ENCODE measurements at places on chromosomes 7 and 10.
A peak's percentile ranks its signal among the peaks of the same experiment; 100 is the strongest.

DNA sequence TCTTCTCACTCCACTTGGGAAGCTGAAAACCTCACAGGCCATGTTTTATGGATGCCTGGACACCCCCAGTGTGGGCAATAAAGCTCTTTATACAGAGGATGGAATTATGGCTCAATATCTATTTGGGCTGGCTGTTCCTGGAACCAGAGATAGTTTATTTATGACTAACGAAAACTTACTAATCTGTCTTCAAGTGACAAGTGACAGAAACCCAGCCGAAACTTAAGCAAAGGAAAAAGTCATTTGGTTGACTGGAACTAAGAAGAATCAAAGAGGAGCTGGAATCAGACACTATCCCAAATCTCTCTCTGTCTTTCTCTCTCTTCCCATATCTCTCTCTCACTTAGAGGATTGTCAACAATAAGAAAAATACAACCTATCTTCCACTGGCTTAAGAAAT is 78.3 kb upstream of the CDK6 start:
- no peak for DNase-seq

- DNase-seq = no peak
Measured at GRCh38 chr7:2114052-2114451, 118.7 kb downstream of the MAD1L1 start.

DNA sequence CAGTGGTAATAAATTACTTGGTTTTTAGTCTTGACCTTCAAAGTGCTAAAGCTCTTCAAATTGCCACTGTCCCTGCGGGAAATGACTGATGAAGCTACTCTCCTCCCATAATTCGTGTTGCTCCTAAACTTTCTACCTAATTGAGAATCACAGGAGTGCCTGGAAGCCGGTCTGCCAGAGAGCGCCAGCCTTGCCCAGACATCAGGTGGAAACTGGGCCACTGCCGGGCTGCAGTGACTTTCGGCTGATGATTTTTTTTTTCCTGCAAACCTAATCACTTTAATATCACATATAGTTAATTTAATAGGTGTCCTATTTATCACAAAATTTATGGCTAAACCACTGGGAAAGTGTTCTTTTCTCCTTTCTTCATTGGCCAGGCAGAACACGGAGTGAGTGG is 59.6 kb upstream of the UBE3C start:
- DNase-seq = no peak

- DNase-seq = no peak
Measured at GRCh38 chr7:74290981-74291441, 1.8 kb downstream of the CLIP2 start.

DNA sequence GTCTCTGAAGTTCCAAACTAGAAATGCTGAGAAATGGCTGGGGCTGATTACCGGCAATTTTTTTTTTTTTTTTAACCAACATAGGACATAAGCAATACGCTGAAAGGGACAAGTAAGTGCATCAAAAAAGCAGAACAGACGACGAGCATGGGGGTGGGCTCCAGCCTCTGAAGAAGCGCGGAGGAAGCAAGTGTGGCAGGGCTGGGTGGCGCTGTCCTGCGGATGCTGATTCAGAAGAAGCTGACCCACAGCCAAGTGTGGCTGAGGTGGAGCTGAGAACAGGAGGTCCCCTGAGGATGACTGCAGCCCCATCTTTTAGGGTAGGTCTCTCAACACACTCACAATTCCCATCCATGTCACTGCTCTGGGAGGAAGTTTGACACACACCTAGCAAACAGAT is 65.6 kb downstream of the CTBP2 start:
- no peak for DNase-seq

DNA sequence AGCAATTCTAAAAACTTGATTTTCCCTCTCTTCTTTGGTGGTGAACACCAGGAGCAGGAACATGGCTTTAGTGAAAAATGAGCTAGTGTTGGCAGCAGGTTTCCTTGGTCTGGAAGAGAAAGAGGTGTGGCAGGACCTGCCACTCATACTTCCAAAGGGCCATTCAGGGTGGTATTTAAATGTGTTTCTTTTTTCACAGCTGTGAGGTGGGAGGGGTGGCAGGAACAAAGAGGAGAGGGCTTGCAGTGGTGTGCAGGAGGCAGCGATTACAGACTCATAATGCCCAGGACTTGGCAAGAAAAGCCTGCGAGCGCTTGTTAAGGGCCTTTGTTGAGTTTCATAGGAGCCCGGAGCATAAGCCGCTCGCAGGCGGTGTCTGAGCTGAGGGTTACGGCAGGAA is 36.8 kb downstream of the WIPF3 start:
- no peak for DNase-seq

- no peak for DNase-seq
Measured at GRCh38 chr10:7123774-7124173, 287.1 kb downstream of the SFMBT2 start.

DNA sequence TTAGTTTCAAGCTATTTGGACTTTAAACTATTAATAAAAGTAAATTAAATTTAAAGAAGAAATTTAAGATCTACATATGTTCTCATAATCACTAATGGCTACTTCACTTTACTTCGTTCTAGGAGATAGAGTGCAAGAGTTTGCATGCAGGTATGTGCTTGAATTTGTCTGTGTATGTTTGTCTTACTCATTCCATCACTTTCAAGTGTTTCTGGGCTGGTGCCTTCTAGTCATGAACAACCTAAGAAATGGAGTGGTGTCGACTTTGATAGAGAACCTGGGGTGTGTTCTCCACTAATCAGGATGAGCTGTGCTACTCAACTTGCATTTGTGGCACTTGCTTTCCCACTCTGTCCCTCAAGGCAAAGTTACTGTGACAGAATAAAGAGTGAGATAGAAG is 169.9 kb downstream of the KCND2 start:
- no peak for DNase-seq

GRCh38 chr10:13938950-13939349 is 352.2 kb downstream of the PRPF18 start:
- DNase-seq = no peak

GRCh38 chr10:17831896-17832295 is 22.7 kb downstream of the MRC1 start:
- DNase-seq = no peak

GRCh38 chr7:150371996-150372270 is 3.3 kb downstream of the REPIN1 start:
- no peak for DNase-seq

DNA sequence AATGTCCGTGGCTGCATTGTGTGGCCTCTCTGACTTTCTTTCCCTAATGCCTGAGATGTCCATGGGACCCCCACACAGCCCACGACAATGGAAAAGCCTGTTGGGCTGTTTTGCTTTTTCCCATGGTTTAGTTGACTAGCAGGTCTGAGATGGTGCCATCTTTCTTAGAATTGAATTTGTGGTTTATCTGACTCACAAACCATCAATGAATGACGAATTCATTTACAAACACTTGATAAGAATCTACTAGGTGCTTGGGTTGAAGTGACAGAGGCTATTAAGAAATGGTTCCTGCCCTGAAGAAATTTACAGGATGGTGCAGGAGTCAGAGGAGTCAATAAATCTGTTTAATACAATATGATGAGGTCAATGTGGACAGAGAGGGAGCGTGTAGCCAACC is 75.4 kb downstream of the OTUD1 start:
- no peak for DNase-seq

- peak; percentile 86 for DNase-seq
Measured at GRCh38 chr7:42856605-42856987, 55.3 kb downstream of the C7orf25 start.

DNA sequence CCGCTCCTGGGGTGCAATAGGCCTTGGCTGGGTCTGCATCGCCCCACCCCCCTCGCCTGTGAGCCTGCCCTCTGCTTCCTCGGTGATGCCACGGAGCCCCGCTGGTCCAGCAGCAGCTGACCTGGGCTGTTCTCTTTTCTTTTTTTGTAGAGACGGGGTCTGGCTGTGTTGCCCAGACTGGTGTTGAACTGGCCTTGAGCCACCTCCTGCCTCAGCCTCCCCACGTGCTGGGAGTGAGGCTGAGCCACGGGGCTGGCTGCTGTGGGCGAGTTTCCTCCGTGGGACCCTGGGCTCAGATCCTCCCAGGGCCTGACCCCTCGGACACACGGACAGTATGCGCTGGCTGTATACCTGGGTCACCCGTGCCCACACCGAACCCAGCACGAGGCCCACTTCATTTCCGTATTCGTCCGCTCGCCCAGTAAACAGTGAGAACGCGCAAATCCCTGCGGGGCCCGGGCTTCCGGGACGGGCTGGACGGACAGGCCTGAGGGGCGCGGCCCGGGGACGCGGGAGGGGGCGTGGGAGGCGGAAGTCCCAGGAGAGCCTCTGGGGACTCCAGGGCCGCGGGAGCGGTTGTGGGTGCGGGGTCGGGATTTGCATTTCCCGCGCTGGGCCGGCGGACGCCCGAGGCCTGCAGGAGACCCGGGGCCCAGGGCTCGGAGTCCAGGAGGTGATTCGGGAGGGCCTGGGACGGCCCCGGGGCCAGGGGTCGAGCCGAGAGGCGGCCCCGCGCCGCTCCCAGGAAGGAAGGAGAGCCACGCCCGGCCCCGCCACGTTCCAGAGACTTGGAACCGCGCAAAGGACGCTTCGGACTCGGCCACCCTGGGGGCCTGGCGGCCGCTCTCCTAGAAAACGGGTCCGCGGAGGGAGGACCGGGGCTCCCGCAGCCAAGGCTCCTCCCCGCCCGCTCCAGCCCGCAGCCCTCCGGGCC is 57.7 kb upstream of the DNAJB6 start:
- DNase-seq = no peak

DNA sequence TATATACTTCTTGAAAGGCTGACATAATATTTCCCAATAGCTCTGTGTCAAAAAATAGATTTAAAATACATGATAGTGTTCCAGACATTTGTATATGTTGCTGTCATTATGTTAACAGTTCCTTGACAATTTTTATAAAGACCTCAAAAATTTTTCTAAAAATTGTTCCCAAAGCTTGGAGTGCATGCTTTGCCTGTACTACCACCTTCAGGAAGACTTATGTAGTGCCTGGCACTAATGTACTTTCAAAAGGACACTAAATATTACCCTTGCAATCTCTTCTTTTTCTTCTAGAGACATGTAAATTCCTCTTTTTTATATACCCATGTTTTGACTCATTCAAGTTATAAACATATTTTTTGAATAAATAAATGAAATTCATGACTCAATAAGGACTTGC is 48.0 kb upstream of the SP8 start:
- DNase-seq = no peak

GRCh38 chr7:138515001-138515528 is 55.0 kb downstream of the TRIM24 start:
- no peak for DNase-seq

- no peak for DNase-seq
Measured at GRCh38 chr7:17600340-17600752, 301.9 kb downstream of the AHR start.

GRCh38 chr10:15754937-15755336 is 35.2 kb upstream of the ITGA8 start:
- no peak for DNase-seq

DNA sequence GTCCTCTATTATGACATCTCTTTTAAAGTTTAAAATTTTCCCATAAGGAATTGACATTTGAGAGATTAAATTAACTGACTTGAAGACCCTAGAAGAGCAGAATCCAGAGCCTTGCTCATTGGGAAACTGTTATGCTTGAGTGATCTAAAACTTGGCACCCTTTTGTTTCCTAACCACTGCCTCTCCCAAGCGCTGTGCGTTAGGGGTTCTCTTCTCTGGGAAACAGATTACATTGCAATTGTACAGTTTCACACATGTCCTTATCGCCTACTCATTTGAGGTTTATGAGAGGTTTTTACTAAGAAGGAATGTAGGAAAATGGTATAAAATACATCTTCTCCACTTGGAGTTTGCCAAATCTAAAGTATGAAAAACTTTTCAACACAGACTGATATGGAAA is 126.8 kb upstream of the AMPH start:
- no peak for DNase-seq

DNA sequence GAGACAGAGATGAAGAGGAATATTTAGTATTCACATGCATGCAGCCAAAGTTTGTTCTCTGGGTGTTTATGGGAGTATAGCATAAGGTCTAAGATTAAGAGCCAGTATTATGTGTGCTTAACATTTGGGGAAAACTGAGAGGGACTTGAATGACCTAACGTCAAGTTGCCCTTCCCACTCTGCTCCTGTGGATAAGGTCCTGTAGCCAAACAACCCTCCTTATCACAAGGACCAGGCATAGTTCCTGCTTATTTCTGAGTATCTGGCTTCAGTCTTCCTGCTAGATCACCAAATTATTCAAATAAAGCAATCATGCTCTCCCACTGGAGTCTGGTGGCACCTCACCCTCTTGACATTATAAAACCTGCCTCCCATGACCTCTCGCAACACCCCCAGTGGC is 137.9 kb upstream of the SEMA3E start:
- DNase-seq = no peak

DNA sequence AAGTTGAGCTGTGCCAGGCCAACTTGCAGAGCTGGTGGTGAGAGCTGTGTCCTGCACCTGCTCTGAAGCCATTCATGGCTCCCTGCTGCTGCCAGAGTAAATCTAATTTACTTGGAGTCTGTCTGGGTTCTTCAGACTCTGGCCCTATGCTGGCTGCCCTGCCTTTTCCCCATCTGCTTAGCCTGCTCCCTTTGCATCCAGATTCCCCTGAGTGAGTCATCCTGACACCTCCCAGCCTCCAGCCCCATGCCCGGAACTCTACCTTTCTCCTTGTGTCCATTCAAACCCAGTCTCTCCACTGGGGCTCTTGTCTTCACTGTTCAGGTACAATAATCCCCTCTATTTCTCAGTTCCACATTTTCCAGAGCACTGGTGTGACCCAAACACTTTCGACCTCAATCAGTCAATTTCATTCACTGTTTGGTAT is 434.4 kb upstream of the ZMIZ1 start:
- no peak for DNase-seq

- no peak for DNase-seq
Measured at GRCh38 chr10:37704566-37704965, 152.8 kb downstream of the ZNF248 start.

Data from posterior cingulate gyrus (tissue), 11 donors.